Progenitor cell of endocrine pancreas (in vitro differentiated cells): ENCODE measurements at places on chromosomes 12 and 14. TPM values are rescaled to one million over a fixed set of nuclear protein-coding genes. Genes with fewer than 3 reads are reported as not detected.

Gene DUSP6
- 80.1 and 85.8 TPM in 2 replicates for total RNA-seq

Gene NR2C1
- total RNA-seq = 56.8 and 58.9 TPM in 2 replicates

GRCh38 chr14:104972301-104973134, 5.7 kb downstream of the AHNAK2 start:
- H3K27me3 ChIP-seq = peaks cover 21% of the 10 kb centered on the region
- peaks cover 7% of the 10 kb centered on the region for H3K4me1 ChIP-seq
- DNase-seq = no peak
- no peak overlapping the region for H3K27ac ChIP-seq

- peaks cover 10% of the 10 kb centered on the region for H3K4me1 ChIP-seq
- no peak for DNase-seq
- H3K36me3 ChIP-seq = peaks cover 13% of the 10 kb centered on the region
- peaks cover 25% of the 10 kb centered on the region for H3K27me3 ChIP-seq
- peak overlapping the region; percentile 95 for H3K27ac ChIP-seq
Measured at GRCh38 chr12:48197549-48197970, 5.5 kb downstream of the OR10AD1 start.

DNA sequence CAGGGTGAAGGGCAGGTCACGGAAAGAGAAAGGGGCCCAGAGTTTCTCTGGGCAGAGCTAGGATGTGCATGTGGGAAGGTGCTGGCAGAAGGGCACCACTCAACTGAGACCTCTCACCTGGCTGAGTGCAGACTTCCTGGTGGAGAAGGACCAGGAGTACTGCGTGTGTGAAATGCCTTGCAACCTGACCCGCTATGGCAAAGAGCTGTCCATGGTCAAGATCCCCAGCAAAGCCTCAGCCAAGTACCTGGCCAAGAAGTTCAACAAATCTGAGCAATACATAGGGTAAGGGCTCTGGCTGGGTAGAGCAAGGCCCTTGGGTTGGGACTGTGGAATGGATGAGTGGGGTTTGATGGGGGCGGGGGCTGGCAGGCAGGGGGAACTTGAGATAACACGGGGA, 5.4 kb upstream of the SMARCD1 start:
- DNase-seq = no peak
- no peak overlapping the region for H3K27ac ChIP-seq
- peaks cover 15% of the 10 kb centered on the region for H3K4me1 ChIP-seq
- H3K36me3 ChIP-seq = no peaks in the 10 kb centered on the region
- H3K27me3 ChIP-seq = peaks cover 11% of the 10 kb centered on the region
- no peak overlapping the region for H3K4me3 ChIP-seq

GRCh38 chr12:54590978-54591591, 2.6 kb upstream of the PPP1R1A start:
- H3K4me1 ChIP-seq = peaks cover 38% of the 10 kb centered on the region
- no peaks in the 10 kb centered on the region for H3K36me3 ChIP-seq
- no peak overlapping the region for H3K4me3 ChIP-seq

DNA sequence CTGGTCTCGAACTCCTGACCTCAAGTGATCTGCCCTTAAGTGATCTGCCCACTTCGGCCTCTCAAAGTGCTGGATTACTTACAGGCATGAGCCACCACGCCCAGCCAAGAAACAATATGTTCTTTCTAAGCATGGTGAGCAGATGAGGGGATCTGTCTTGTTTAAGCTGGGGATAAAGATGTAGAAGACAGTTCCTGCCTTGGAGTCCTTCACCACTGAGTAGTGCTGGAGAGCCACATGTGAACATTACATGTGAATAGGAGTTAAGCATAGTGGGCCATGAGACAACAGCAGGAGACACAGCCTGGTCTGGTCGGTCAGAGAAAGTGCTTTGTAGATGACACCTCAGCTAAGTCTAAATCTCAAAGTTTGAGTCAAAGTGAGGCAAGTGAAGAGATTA, 26.0 kb downstream of the TMBIM6 start:
- H3K36me3 ChIP-seq = peaks cover 13% of the 10 kb centered on the region
- no peak for DNase-seq
- H3K27ac ChIP-seq = no peak overlapping the region
- no peaks in the 10 kb centered on the region for H3K27me3 ChIP-seq
- peaks cover 3% of the 10 kb centered on the region for H3K4me1 ChIP-seq

DNA sequence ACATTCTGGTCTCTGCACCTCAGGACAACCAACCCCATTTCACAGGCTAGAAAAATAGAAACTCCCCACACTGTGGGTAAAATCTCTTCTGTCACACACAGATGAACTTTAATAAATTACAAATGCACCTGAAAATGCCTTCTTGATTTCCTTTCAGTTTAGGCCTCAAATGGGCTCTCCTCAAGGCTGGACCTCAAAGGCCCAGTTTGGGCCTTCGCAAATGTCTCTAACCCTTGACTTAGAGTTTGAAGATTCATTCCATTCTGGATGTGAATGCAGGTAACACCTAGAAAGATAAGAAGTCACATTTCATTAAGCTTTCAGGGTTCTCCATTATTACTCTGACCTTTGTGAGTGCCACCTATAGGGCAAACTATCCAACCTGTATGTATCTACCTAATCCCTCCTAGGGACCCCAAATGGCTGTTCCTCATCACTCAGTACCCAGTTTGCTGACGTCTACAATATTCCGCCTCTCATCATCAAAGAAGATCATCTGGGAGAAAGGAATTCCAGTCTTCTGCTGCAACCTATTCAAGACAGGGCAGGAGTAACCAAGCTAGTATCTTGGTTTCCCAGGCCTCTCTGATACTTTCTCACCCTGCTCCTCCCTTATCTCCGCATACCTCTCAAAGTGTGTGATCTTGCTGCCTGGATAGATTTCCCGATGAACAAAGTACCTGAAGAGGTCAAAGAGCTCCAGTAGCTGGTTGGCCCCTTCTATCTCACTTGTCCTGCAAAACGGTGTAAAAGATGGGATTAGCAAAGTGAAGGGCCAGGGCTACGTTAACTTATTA, 776 bp upstream of the CHMP4A start:
- H3K4me1 ChIP-seq = peaks cover 22% of the 10 kb centered on the region
- no peak for DNase-seq
- H3K27ac ChIP-seq = peak overlapping the region; percentile 97
- peak overlapping the region; percentile 92 for H3K4me3 ChIP-seq

DNA sequence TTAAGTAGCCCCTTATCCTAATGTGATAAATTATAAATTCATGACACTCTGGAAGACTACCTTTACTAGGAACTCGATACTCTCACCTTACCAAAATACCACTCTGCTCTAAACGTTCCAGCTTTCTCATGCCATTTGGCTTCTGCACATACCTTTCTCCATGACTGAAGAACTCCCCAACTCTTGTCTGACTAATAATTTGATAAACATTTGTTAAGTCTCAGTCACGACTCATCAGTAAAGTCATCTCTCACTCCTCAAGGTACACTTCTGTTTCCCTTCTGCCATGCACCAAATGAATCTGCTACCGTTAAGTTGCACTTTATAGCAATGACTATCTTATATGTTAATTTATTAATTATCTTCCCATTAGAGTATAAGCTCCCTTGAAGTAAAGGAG, 498.3 kb upstream of the NOVA1 start:
- no peaks in the 10 kb centered on the region for H3K27me3 ChIP-seq
- no peak overlapping the region for H3K27ac ChIP-seq
- H3K4me1 ChIP-seq = peaks cover 2% of the 10 kb centered on the region
- DNase-seq = no peak

DNA sequence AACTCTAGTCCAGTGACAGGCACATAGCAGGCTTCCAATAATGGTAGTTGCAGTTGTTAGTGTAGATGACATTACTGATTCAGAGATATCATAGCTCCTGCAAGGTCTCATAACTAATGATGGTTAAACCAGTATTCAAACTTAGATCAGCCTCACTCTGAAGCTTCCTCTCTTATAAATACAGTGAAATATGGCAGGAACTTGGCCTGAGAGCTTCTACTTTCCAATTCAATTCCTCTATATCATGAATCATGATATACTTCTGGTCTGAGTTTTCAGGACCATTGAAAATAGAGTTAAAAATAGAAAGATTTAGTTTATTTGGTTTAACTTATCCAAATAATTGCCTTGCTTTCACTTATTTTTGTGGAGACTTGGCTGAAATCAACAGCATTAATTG, 167.5 kb upstream of the NOVA1 start:
- no peaks in the 10 kb centered on the region for H3K27me3 ChIP-seq
- H3K27ac ChIP-seq = no peak overlapping the region
- DNase-seq = no peak
- H3K4me3 ChIP-seq = no peak overlapping the region

DNA sequence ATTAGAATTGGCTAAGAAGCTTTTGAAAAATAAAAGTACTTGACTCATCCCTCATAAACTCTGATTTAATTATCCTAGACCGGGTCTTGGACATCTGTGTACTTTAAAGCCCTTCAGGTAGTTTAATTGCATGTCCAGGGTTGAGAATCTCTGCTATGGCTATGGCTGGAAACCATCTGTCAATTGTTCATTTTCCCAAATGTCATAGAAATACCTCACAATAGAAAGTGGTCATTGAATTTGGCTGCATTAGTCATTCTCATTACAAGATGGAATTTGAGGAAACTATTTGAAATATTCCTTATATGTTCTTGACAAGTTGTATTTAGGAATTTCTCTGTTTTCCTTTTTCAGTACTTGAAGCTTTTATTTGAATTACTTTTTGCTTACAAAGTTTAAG, 111.3 kb downstream of the TSHR start:
- DNase-seq = no peak
- H3K36me3 ChIP-seq = peaks cover 2% of the 10 kb centered on the region
- no peak overlapping the region for H3K4me3 ChIP-seq
- no peak overlapping the region for H3K27ac ChIP-seq

DNA sequence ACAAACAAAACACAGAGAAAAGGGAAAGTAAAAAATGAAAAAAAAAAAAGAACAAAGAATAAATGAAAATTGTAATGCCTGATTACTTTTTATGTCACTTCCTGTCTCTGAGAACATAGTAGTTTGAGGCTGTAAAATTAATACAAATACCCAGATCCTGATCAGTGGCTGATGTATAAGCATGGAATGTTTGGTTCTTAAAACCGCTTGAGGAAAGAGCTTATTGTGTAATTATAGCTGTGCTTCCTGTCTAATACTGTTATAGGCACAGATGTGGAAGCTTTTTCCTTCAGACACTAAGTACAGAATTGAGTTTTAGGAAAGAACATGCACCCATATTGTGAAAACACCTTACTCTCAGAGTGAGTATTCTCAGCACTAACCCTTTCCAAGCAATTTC, 86.9 kb downstream of the AVPR1A start:
- no peak overlapping the region for H3K4me3 ChIP-seq
- H3K27me3 ChIP-seq = no peaks in the 10 kb centered on the region
- H3K4me1 ChIP-seq = peaks cover 9% of the 10 kb centered on the region
- no peak overlapping the region for H3K27ac ChIP-seq
- H3K36me3 ChIP-seq = no peaks in the 10 kb centered on the region

GRCh38 chr14:69917287-69917686, 38.1 kb downstream of the SMOC1 start:
- H3K4me3 ChIP-seq = no peak overlapping the region
- no peak for DNase-seq
- no peaks in the 10 kb centered on the region for H3K27me3 ChIP-seq
- no peaks in the 10 kb centered on the region for H3K36me3 ChIP-seq

- H3K27me3 ChIP-seq = peaks cover 10% of the 10 kb centered on the region
- H3K4me3 ChIP-seq = no peak overlapping the region
- peak overlapping the region; percentile 27 for H3K27ac ChIP-seq
- peaks cover 16% of the 10 kb centered on the region for H3K4me1 ChIP-seq
Measured at GRCh38 chr14:76260749-76261148, 109.0 kb downstream of the GPATCH2L start.

DNA sequence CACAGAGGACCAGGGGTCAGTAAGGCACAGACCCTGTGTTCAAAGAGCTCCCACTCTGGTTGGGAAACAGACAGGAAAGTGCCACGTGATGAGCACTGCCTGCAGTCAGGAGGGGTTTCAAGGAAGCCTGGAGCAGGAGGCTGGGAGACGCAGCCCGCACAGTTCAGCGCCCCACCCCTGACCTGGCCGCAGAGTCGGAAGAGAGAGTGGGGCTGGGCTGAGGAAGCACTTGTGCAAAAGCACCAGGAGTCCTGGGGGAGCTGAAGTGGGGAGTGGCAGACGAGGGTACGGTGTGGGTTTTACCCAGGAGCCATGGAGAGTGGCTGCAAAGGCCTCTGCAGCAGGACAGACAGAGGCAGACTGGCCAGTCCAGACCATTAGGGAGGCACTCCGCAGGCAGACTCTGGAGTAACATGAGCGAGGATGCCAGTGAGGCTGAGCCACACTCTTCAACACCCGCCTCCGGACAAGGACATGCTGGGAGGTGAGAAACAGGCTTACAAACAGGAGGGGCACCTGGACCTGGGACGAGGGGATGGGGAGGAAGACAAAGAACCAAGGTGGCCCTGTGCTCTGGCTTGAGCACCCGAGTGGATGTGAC, 85.7 kb upstream of the GPR68 start:
- H3K36me3 ChIP-seq = peaks cover 3% of the 10 kb centered on the region
- no peak overlapping the region for H3K4me3 ChIP-seq
- peaks cover 7% of the 10 kb centered on the region for H3K4me1 ChIP-seq
- no peaks in the 10 kb centered on the region for H3K27me3 ChIP-seq

DNA sequence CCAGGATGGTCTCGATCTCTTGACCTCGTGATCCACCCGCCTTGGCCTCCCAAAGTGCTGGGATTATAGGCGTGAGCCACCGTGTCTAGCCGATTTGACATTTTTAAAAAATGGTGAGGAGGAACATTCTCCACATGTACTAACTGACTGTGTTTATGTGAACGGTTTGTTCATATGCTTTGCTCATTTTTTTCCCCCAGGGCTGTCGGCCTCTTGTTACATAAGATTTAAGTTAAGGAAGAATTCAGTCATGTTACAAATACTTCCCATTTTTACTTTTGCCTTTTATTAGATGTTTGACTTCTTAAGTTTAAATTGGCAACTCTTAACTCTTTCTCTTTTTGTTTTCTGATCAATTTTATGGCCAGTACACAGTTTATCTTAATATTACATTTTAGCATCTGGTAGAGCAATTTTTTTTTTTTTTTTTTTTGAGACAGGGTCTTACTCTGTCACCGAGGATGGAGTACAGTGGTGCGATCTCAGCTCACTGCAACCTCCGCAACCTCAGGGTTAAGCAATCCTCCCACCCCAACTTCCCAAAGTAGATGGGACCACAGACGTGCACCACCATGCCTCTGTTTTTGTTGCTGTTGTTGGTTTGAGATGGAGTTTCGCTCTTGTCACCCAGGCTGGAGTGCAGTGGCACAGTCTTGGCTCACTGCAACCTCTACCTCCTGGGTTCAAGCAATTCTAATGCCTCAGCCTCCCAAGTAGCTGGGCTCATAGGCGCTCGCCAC, 9.6 kb downstream of the GNS start:
- H3K36me3 ChIP-seq = peaks cover 19% of the 10 kb centered on the region
- H3K27me3 ChIP-seq = no peaks in the 10 kb centered on the region
- H3K4me1 ChIP-seq = peaks cover 6% of the 10 kb centered on the region
- H3K27ac ChIP-seq = no peak overlapping the region
- no peak overlapping the region for H3K4me3 ChIP-seq

GRCh38 chr14:75158843-75159614, 17.4 kb downstream of the TMED10 start:
- no peaks in the 10 kb centered on the region for H3K27me3 ChIP-seq
- no peaks in the 10 kb centered on the region for H3K36me3 ChIP-seq
- no peak overlapping the region for H3K4me3 ChIP-seq

GRCh38 chr12:42683933-42684801, 94.6 kb upstream of the PRICKLE1 start:
- no peak overlapping the region for H3K27ac ChIP-seq
- no peaks in the 10 kb centered on the region for H3K36me3 ChIP-seq
- H3K4me1 ChIP-seq = no peaks in the 10 kb centered on the region
- no peak overlapping the region for H3K4me3 ChIP-seq
- no peak for DNase-seq
